Psoas muscle (tissue), 8 donors: ENCODE measurements at places on chromosomes 3 and 15. TPM values are rescaled to one million over a fixed set of nuclear protein-coding genes. Genes with fewer than 3 reads are reported as not detected.

DNA sequence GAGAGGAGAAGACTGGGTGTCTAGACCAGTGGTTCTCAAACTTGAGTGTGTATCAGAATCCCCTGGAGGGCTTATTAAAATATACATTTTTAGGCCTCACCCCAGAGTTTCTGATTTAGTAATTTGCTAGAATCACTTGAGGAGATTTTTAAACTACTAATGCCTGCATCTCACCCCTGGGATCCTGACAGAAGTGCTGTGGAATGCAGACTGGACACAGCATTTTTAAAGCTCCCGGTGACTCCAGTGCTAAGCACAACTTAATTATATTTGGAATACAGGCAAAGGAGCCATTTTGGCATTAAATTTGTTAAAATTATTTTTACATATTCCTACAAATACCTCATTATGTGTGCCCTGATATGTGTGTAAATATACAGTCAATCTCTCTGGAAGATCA, 26.7 kb upstream of the COL6A6 start:
- H3K27me3 ChIP-seq, result no peaks in the 10 kb centered on the region
- H3K36me3 ChIP-seq, result no peaks in the 10 kb centered on the region
- H3K4me3 ChIP-seq, result no peak overlapping the region
- no peak for DNase-seq
- no peak overlapping the region for H3K27ac ChIP-seq

- no peak overlapping the region for H3K4me3 ChIP-seq
- H3K27ac ChIP-seq, result no peak overlapping the region
- H3K36me3 ChIP-seq, result no peaks in the 10 kb centered on the region
These were observed 243.5 kb upstream of the UBE2E2 start for GRCh38 chr3:22959593-22959992.

GRCh38 chr15:56036546-56037067, 43.2 kb upstream of the NEDD4 start:
- no peaks in the 10 kb centered on the region for H3K27me3 ChIP-seq
- H3K4me1 ChIP-seq, result no peaks in the 10 kb centered on the region
- no peak overlapping the region for H3K27ac ChIP-seq
- no peak for DNase-seq

GRCh38 chr3:144894576-144894975, 923.0 kb downstream of the DIPK2A start:
- H3K4me1 ChIP-seq, result no peaks in the 10 kb centered on the region
- H3K27me3 ChIP-seq, result no peaks in the 10 kb centered on the region
- no peaks in the 10 kb centered on the region for H3K36me3 ChIP-seq
- DNase-seq, result no peak

DNA sequence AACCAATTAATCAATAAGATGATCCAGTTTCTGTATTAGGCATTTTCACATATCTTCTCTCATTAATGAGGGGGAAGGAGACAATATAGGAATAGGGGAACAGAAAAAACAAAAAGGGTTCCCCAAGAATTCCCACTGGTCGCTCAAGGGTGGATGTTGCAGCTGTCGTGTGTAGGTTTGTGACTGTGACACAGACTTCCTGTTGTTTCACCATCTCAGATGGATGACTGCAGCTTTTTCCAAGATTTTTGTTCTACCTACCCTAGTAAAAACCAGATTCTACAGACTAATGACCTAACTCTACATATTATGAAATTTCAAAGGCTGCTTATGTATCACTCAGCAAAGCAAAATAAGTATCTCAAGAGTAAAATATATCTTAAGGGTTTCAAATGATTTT, 73.7 kb upstream of the MB21D2 start:
- DNase-seq, result no peak
- H3K4me3 ChIP-seq, result no peak overlapping the region
- no peaks in the 10 kb centered on the region for H3K4me1 ChIP-seq
- no peaks in the 10 kb centered on the region for H3K27me3 ChIP-seq
- no peaks in the 10 kb centered on the region for H3K36me3 ChIP-seq

DNA sequence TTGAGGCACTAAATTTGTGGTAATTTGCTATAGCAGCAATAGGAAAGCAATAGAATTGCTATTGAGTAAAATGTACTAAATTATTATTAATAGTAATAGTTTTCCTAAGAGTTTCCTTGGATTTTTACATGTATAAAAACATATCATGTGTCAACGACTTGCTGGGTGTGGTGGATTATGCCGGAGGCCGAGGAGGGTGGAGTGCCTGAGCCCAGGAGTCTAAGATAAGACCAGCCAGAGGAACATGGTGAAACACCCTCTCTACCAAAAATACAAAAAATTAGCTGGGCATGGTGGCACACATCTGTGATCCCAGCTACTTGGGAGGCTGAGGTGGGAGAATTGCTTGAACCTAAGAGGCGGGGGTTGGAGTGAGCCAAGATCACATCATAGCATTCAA, 749.9 kb downstream of the TBL1XR1 start:
- no peak overlapping the region for H3K4me3 ChIP-seq
- no peak overlapping the region for H3K27ac ChIP-seq
- H3K27me3 ChIP-seq, result no peaks in the 10 kb centered on the region
- H3K4me1 ChIP-seq, result no peaks in the 10 kb centered on the region

DNA sequence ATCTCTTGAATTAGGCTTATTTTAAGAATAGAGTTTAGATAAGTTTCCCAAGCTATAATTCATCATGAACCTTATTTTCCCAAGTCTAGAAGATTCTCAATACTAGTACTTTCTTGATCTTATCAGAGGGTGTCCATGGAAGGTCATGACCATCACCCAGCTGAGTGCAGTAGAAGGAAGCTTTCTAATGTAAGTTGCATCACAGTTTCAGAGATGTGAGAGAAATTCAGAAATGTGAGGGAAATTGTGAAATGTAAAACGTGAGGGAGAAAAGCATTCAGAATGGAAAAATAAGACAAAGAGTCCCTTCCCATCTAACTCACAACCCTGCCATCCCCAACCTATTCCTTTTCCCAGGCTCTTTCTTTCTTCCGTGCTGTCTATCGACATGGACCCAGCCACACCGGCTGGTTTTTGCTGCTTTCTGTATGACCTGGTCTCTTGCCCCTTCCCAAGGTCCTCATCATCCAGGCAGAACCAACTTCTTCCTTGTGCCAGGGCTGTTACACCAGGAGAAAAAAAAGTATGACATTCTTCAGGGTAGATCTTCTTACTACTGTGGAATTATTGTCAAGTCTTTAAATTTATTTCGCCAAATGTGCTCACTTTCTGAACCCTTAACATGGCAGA, 6.7 kb downstream of the CAPN3 start:
- no peak for DNase-seq
- no peaks in the 10 kb centered on the region for H3K27me3 ChIP-seq
- H3K4me3 ChIP-seq, result no peak overlapping the region
- H3K27ac ChIP-seq, result peak overlapping the region; percentile 97
- H3K4me1 ChIP-seq, result peaks cover 79% of the 10 kb centered on the region

DNA sequence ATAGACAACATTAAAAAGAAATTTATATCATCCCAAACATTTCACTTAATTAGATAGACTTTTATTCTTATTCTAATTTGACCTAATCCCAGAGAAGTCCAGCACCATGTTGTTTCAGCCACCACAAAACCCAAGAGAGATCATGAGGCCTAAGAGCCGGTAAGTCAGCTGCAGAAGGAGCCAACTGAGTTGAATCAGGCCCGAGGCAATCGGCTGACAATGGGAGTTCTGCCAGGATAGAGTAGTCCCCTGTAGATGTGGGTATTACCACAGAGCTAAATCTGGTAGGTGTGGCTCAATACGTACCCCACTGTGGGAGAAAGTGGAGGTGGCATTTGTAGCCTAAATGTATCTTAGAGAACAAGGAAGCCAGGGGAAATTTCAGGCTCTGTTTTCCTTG, 49.7 kb upstream of the UMPS start:
- peaks cover 35% of the 10 kb centered on the region for H3K36me3 ChIP-seq
- peaks cover 6% of the 10 kb centered on the region for H3K4me1 ChIP-seq
- no peak overlapping the region for H3K4me3 ChIP-seq
- no peak for DNase-seq

DNA sequence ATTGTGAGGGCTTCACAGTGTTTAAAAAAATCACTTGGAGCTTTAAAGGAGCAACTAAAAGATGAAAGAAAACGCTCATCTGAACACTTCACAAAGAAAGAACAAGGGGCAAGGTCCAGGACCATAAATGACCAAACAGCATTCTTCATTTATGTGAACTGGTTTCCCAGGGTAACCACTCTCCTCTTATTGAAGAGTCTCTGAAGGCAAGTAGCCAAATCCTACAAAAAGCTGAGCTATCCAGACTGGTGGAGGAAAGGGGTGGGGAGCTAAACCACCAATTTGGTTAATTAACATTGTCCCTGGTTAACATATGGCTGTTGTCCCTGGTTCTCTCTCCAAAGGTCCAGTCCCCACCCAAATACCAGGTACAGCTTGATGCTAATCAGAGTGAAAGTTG, 58.1 kb downstream of the OSBPL10 start:
- H3K4me3 ChIP-seq, result no peak overlapping the region
- H3K36me3 ChIP-seq, result no peaks in the 10 kb centered on the region
- H3K27ac ChIP-seq, result no peak overlapping the region
- no peaks in the 10 kb centered on the region for H3K27me3 ChIP-seq
- H3K4me1 ChIP-seq, result no peaks in the 10 kb centered on the region
- no peak for DNase-seq

DNA sequence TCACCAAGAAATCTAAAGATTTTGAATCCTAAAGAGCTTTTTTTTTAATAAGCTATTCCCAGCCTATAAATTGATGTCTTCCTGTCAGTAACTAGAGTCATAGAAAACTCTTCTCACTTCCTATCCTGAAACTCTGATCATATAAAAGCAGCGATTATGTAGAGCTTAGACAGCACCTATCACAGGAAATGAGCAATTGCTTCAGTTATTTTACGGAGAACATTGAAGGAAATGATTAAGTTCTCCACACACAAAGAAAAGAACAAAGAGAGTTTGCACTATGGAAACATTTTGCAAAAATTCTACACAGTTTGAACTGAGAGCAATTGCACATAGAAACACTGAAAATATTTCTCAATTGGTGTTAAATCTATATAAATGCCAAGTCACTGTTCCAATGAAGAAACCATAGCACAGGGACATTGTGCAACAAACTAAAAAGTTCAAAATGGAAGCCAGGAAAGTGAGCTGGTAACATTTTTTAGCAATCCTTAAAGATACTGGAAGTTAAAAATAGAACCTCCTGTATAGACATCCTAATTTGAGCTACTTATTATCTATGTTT, 291.5 kb upstream of the ARHGEF26 start:
- H3K36me3 ChIP-seq, result no peaks in the 10 kb centered on the region
- no peak overlapping the region for H3K4me3 ChIP-seq
- no peaks in the 10 kb centered on the region for H3K27me3 ChIP-seq
- no peak for DNase-seq
- no peak overlapping the region for H3K27ac ChIP-seq
- H3K4me1 ChIP-seq, result no peaks in the 10 kb centered on the region

DNA sequence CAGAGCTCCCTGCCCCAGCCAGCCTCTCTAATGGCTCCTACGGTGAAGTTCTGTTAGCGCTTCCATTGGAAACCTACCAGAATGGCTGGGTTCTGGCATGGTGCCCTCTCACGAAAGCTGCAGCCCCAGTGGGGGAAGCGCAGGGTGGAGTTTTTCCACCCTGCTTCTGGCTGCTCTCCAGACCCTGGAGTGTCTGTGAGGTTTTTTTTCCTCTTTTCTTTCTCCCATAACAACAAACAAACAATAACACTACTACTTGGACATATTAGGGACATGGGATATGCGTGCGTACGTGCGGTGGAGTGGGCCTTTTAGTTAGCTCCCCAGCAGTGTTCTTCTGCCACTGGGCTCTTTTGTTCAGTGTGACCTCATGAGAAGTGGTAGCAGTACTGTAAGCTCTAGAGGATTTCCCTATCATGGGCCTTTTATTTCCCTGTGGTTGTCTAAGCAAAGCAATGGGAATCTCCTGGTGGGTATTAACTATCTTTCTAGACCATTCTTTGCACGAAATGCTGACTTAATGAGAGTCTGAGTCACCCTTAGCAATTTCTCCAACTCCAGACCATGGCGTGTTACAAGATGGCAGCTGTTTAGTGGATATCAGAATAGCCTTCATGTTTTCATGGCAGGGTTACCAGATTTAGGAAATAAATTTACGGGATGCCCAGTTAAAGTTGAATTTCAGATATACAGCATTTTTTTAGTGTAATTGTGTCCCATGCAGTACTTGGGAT, 161.9 kb downstream of the FNDC3B start:
- peaks cover 40% of the 10 kb centered on the region for H3K4me1 ChIP-seq
- peak overlapping the region; percentile 17 for H3K4me3 ChIP-seq
- H3K27me3 ChIP-seq, result no peaks in the 10 kb centered on the region
- peak; percentile 77 for DNase-seq
- H3K27ac ChIP-seq, result peak overlapping the region; percentile 68
- no peaks in the 10 kb centered on the region for H3K36me3 ChIP-seq

GRCh38 chr3:5389057-5389456, 201.6 kb downstream of the EDEM1 start:
- no peak overlapping the region for H3K27ac ChIP-seq
- H3K27me3 ChIP-seq, result no peaks in the 10 kb centered on the region
- no peaks in the 10 kb centered on the region for H3K4me1 ChIP-seq
- H3K36me3 ChIP-seq, result no peaks in the 10 kb centered on the region

DNA sequence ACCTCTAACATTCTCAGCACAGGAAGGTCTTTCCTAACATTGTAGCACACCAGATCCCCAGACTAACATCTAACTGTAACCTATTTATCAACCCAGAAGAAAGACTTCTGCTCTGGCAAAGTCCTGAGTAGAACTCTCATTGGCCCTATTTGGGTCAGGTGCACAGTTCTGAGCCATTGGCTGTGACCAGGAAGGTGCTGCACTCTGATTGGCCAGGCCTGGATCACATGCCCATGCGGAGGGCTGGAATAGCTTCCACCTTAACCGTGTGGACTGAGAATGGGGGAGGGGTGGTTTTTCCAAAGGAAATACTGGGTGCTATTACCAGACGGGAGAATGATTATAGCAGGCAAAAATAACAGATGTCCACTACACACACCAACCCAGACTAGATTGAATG, 11.5 kb downstream of the FEZF2 start:
- no peak overlapping the region for H3K4me3 ChIP-seq
- H3K4me1 ChIP-seq, result no peaks in the 10 kb centered on the region
- peaks cover 43% of the 10 kb centered on the region for H3K27me3 ChIP-seq
- H3K27ac ChIP-seq, result no peak overlapping the region
- DNase-seq, result no peak
- H3K36me3 ChIP-seq, result no peaks in the 10 kb centered on the region

DNA sequence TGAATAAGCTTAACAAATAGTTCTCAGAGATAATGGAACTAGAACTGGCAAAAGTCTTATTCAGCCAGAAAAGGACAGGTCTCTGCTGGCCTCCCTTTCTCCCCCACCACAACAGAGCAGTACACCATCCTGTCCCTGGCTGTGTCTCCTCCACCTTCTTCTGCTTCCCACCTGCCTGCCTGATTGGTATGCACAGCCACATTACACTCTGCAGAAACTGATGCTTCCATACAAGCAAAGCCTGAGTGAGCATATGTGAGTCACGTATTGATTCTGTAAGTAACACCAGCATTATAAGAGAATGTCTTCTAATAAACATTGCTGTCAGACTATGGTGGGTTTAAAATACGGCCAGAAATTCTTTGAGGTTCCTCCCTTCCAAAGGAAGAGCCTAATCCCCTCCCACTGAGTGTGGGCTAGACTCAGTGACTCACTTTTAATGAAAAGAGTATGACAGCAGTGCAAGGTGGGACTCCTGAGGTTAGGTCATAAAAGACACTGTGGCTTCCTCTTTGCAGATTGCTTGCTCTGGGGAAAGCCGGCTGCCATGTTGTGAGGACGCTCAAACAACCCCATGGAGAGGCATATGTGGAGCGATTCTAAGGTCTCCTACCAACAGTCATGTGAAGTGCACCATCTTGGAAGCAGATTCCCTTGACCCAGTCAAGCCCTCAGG, 44.4 kb downstream of the ANXA2 start:
- H3K27ac ChIP-seq, result no peak overlapping the region
- peaks cover 96% of the 10 kb centered on the region for H3K36me3 ChIP-seq
- peaks cover 5% of the 10 kb centered on the region for H3K4me1 ChIP-seq
- H3K4me3 ChIP-seq, result no peak overlapping the region

The MINAR1 gene
- 0.11 TPM for total RNA-seq

The PPP1R2 gene
- total RNA-seq, result 83.8 TPM

The OCA2 gene
- total RNA-seq, result 0.17 TPM

The FOXB1 gene
- not detected for total RNA-seq

The TF gene
- total RNA-seq, result 1.2 TPM
